HuH-7.5 (cell line): ENCODE measurements at places on chromosomes 11 and 22.

GRCh38 chr11:117390743-117391142, 63.1 kb downstream of the CEP164 start:
- DNase-seq, result no peak

DNA sequence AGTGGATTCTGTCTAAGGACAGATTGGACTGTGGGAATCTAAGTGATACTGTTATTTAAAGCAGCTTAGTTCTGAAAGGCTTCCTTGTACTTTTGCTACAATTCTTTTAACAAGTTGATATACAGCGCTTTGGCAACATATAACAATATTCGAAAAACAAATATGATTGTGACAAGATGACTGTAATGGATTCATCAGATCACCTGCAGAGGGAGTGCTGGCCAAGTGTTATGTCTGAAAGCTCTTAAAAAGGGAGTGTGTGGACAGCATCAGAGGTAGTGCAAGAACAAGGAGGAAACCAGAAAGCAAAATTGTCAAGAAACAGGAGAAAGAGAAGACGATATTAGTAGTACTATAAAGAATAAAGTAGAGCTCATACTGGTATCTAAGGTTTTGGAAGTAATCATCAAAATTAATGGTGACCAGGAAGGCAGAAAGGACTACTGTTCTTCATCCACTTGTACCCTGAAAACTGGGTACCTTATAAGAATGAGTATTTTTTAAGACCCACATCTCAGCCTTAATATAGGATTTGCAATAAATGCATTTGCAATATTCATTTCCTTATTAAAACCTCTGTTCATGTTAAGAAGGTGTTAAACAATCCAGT, 1112.0 kb upstream of the CCDC90B start:
- DNase-seq, result no peak

GRCh38 chr11:13091804-13092203, 82.7 kb downstream of the RASSF10 start:
- no peak for DNase-seq

DNA sequence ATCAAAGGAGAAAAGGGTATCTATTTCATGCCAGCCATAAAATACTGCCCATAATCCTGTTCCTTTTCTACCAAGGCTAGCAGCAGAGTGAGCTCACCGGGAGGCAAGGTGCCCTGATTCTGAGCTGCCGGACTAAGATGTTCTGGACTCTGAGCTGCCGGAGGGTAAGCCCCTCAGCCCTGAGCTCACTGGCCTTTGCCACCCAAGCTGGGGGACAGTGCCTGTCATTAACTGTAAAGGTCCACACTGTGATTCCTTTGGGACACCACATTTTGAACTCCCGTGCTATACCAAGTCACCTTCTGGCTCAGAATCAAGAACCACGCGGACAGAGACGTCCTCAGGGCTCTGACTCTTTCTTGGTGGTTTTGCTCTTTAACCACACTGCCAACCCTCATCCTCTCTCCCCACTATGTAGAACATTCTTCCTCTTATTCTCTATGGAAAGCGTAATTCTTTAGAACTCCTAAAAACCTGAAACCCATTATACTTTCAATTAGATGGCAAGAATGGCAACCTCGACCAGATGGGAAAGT, 88.4 kb upstream of the BID start:
- no peak for DNase-seq

DNA sequence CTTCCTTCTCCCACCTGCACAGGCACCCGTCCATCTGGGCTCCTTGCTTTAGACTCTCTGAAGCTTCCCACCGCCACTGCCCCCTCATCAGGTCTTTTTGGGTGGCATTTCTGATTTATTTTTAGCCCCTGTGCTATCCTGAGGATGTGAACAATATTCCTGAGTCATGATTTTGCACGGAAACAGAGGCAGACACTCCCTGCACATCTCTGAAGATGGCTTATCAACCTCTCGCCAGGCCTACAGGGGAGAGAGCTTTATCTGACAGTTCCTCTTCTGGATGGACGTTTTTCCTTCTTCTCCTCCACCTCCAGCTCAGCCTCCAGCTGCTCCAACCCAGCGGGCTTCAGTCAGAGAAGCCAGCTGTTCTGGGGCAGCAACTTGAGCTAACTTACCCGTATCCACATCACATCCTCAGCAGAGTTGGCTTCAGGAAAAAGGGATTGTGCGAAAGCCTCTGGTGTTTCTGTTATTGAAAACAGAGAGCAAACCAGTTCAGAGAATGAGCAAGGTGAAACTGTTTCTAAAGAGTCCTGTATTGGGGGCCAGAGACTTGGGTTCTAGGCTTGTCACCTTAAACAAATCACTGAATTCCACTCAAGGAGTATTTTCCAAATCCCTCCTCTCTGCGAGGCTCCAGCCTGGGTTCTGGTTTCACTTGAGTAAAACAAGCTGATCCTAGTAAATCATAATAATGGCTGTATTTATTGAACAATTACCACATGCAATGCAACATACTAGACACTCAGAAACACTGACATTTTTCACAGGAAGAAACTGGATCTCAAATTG, 33.1 kb upstream of the ETS1 start:
- no peak for DNase-seq

DNA sequence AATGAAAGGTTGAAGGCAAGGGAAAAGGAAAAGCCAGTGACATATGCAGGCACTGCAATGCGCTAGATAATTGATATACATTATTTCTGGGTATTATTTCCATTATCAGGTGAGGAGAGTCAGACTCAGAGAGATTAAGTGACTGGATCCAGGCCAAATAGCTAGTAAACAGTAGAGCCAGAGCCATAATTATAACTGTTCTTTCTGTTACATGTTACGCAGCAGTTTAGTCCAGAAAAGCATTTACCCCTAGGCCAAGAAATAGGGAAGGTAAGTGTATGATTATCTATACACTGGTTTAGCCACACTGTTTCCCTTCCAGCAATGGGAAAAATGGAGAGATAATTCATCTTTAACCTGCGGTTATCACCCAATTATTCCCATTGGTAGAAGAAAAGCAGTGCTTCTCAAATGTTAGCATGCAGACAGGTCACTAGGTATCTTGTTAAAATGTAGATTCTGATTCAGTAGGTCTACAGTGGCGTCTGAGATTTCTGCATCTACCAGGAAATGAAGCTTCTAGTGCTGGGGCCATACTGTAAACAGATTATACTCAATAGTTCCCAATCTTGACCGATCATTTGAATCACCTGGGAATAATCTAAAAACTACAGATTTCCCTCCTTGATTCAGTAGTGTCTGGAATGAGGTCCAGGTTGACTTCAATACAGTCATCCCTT, 69.4 kb downstream of the RBFOX2 start:
- no peak for DNase-seq

- DNase-seq, result no peak
Observed at GRCh38 chr11:88151709-88152265, 23.5 kb downstream of the RAB38 start.
